ENCODE measurements at places on chromosomes 4 and X.

DNA sequence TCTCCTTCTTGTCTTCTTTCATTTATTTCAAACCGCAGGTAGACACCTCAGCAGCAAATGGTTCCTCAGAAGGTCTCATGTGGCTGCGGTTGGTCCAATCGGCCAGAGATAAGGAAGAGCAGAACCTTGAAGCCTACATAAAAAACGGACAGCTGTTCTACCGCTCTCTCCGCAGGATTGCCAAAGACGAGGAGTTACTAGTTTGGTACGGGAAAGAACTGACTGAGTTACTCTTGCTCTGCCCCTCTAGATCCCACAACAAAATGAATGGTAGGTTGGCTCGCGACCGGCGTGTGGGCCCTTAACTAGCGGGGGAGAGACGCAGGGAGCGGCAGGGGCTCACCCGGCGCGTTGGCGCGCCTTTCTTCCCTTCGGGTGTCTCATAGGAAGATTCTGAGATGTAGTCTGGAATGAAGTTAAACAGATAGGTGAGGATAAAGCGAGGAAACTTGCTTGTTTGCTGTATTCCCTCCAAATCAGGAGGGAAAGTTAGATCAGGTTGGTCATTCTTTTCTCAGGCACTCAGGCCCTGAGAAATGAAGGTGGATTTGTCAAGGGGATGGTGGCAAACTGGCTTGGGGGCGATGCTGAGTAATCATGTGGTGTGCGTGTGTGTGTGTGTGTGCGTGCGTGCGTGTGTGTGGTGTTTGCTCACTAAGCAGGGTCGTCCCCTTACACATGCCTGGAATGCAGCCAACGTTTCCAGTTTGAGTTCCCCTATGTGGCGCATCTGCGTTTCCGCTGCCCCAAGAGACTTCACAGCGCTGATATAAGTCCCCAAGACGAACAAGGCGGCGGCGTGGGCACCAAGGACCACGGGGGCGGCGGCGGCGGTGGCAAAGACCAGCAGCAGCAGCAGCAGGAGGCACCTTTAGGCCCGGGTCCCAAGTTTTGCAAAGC is 4.2 kb downstream of the PRDM8 start:
- peak; percentile 64 for DNase-seq

DNA sequence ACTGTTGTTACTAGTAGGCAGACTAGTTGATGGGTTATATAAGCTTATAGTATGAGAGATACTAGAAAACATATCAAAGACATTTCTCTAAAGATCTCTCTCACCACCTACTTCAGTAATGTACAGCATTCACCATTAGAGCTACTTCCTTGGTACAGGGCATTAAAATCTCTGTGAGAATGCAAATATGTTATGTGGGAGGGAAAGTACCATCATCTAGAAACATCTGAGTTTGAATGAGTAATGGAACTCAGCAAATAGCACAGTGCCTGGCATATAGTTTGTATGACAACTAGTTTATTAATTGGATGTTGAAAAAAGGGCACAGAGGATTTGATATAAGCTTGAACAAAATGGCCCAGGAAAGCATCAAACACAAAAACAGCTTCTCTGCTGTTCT is 211.1 kb downstream of the GLUD2 start:
- no peak for DNase-seq

- DNase-seq = no peak
Observed at GRCh38 chr4:52358366-52358765, 300.7 kb downstream of the USP46 start.

- peak; percentile 19 for DNase-seq
Observed at GRCh38 chr4:25223802-25224375, 9.9 kb upstream of the PI4K2B start.

- DNase-seq = no peak
Observed at GRCh38 chr4:164009435-164009834, 514.9 kb downstream of the TMA16 start.

GRCh38 chr4:70559211-70559830 is 32.7 kb upstream of the AMBN start:
- DNase-seq = peak; percentile 45

GRCh38 chr4:184427687-184428086 is 46.7 kb downstream of the IRF2 start:
- no peak for DNase-seq

- DNase-seq = no peak
Observed at GRCh38 chr4:25450491-25450901, 73.4 kb downstream of the ANAPC4 start.

- no peak for DNase-seq
Observed at GRCh38 chrX:33204889-33205288, 6.5 kb downstream of the DMD start.

DNA sequence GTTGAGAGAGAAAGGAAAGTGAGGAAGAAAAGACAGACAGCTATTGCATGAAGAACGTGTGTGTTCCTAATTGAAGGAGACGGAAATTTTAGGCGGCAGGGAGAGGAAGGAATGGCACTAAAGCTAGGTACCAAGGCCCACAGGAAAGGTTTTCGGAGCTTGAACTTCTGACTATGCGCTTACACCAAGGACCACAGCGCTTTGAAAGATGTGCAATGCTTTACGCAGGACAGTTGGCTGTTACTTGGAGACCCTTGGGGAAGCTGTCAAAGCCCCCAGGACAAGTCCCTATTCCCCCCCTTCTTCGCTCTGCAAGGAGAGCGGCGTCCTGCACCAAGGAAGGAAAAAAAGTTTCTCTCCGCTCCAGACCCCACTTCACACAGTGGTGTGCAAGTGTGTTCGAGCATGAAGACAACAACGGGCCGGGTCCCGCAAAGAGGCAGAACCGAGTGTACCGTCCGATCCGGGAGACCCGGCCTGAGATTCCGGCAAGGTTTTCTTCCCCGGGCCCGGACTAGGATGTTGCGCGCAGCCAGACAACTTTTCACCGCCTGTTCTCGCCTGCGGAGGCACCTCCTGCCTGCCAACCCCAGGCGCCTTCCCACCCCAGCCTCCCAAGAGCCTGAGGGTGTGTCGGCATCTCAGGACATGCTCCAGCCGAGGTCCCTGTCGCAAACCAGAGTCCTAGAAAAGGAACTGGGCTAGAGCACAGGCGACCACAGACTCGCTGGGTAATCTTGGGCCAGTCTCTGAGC is 896 bp downstream of the KDR start:
- DNase-seq = no peak
